Prostate gland (tissue), 2 donors: ENCODE measurements at places on chromosomes 13 and 19. TPM values are rescaled to one million over a fixed set of nuclear protein-coding genes. Genes with fewer than 3 reads are reported as not detected.

DNA sequence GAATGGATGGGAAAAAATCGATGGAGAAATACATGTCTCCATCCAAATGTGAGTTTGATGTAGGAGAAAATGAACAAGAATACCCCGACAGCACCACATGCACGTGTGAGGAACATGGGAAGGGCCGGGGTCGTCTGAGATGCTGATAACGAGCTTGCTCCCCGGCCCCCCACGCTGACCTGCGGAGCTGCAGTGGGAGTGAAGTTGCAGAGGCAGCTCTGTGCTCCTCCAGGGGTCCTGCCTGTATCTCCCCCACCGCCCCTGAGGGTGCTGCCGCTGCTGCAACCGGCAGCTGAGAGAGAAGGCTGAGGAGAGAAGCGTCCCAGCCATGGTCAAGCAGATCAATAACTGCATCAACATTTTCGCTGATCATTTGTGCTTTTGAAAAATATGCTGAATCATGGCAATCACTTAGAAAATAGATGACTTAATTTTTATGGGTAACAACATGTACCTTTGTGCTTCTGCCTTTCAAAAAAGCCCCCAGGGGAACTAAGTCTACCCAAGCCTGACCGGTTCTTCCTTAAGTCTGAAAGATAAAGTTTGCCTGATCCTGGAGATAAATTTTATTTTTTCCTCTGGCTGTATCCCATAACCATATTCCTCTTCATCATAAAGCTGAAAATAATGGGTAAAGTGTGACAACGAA, 18.2 kb upstream of the NAXD start:
- no peak for DNase-seq

GRCh38 chr13:41699759-41700158, 242.4 kb downstream of the RGCC start:
- no peak for DNase-seq

DNA sequence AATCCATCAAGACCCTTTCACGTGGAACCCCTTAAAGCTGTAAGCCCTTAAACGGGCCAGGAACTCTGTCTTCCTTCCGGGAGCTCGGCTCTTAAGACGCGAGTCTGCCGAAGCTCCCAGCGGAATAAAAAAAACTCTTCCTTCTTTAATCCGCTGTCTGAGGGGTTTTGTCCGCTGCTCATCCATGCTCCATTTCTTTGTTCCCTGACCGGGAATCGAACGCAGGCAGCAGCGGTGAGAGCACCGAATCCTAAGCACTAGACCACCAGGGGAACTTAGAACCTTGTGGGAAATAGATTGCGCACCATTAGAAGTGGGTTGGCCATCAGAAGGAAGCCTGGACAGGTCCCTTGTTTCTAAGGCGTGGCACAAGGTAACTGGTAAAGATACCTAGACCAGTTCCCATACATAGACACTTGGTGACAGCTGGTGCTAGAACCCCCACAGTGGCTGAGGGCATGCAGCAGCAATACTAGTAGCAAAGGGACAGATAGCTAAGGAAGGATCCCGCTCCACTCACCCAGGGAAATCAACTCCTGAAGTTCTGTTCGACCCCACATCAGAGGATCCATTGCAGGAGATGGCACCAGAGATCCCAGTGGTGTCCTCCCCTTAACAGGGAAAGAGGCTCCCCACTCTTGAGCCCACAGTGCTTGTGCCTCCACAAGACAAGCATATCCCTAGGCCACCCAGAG, 1.5 kb upstream of the RGCC start:
- DNase-seq, result no peak

- peak; percentile 97 for DNase-seq
Observed at GRCh38 chr19:5690125-5690954, at the start of gene RPL36. Gene RPL36 (plus strand): TSS chr19:5690295. CDS start chr19:5690508, 213 bp downstream.

DNA sequence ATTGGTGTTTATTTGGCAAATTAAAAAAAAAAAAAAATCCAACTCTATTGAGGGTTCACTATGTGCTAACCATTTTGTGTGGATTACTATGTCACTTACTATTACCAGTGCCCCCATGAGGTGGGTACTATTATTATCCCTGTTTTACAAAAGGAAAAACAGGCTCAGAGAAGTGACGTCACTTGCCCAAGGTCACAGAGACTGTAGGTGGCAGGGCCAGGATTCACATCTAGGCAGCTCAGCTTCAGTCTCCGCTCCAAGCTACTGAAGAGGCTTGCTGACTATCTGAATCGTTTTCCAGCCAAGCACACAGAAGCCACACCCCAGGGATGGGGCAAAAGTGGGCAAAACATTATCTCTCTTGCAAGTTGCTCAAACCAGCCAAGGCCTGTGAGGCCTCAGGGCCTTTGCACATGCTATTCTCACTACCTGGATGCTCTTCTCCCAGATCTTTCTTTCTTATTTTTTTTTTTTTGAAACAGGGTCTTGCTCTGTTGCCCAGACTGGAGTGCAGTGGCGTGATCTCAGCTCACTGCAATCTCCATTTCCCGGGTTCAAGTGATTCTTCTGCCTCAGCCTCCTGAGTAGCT, 4.8 kb upstream of the ANGPTL8 start:
- DNase-seq, result no peak

DNA sequence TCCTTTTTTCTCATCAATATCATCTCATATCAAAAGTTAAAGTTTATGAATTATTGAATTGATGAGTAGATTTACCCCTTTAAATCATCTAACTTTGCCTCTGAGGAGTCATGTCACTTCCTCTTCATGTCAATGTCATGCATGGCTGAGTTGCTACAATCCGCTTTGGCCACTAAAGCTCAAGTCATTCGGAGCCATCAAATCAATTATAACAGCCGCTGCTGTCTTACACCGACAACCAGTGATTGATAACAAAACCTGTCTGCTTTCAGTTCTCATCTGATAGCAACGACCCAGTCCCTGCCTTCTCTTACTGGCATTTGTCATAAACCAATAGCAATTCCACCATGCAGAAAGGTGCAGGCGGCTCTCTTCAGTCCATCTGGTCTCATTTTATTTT, 429.3 kb downstream of the DIAPH3 start:
- DNase-seq, result no peak

DNA sequence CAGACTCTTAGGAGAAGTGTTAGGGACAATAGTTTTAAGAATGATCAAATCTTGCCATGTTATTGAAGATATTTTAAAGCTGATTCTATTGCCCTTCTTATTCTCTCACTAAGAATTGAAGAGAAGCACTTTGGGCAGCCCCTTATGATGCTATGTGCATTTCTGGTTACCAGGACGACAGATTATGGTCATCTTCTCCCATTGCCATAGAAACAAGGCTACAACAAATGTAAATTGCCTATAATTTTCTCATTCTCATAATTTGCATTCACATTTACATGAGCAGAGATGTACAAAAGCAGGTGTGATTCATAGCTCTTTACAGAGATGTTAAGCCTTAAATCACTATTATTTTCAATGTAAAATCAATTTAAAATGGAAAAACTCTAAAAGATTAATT, 137.3 kb upstream of the PCDH9 start:
- DNase-seq, result no peak

GRCh38 chr19:7224209-7224686, 70.0 kb downstream of the INSR start:
- DNase-seq, result peak; percentile 56

DNA sequence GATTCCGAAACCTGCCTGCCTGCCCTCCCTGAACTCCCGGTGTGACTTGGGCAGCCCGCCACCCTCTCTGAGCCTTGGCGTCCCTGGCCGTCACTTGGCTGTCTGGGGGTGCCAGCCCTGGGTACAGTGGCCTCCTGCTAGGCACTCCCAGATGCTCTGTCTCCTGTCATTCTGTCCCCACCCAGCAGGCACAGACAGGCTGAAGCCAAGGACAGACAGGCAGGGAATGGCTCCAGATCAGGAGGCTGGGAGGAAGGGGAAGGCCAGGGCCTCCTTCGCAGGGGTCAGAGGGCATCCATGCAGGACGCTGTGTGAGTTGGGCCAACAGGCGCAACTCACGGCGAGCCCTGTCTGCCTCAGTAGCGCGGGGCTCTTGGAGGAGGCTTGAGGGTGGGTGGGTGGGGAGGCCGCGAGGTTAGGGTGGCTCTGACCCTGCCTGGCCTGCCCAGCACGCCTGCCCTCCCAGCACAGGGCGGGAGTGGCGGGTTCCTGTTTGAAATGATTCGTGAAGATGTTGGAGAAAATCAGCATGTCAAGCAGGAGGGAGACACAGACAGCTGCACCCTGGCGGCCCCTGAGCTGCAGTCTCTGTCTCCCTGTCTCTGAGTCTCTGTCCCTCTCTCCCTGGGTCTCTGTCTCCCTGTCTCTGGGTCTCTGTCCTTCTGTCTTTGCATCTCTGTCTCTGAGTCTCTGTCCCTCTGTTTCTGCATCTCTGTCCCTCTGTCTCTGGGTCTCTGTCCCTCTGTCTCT, 19.7 kb downstream of the KLHL26 start:
- DNase-seq, result no peak

GRCh38 chr19:40689339-40690049, 957 bp downstream of the NUMBL start:
- DNase-seq, result no peak

- peak; percentile 36 for DNase-seq
Observed at GRCh38 chr13:99191900-99192399, 8.7 kb upstream of the UBAC2 start.

The SIGLEC12 gene
- total RNA-seq, result 0.91 TPM

The NAXD gene
- 71.6 TPM for total RNA-seq

The ZNF558 gene
- 45.2 TPM for total RNA-seq

The ZNF607 gene
- total RNA-seq, result 5.6 TPM

The KLK14 gene
- 4.2 TPM for total RNA-seq

The FCER2 gene
- 1.5 TPM for total RNA-seq

The CLDND2 gene
- 4.2 TPM for total RNA-seq

The CPB2 gene
- not detected for total RNA-seq
